ENCODE measurements at places on chromosomes 7 and 10. TPM values are rescaled to one million over a fixed set of nuclear protein-coding genes. Genes with fewer than 3 reads are reported as not detected.

DNA sequence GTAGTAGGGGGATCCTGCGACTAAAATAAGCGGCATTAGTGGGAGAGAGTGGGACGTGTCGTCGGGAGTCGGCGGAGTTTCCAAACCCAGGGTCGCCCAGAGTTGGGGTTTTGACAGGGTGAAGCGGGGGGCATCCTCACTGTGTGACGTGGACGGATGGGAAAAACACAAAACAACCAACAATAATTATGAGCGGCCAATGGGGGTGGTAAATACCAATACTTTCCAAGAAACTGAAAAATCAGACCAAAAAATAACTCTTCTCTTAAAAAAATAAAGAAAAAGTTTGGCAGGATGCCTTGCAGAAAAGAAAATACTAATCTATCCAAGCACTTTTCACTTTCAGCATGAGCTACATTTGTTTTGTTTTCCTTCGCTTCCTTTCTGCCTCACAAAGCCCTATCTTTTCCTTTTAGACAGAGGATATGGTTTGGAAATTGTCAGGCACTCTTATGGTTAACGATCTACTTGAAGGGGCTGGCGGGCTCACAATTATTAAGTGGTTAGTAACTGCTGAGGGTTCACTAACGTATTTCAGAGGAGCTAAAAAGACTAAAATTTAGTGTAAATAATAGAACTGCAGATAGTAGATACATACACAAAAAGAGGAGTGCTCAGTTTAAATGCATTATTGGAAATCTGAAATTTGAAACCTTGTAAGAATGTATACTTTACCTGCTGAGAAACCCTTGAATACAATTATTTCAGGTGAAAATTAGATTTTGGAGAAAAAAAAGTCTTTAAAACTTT, 802 bp upstream of the CDK6 start:
- no peaks in the 10 kb centered on the region for H3K36me3 ChIP-seq
- peak; percentile 65 for DNase-seq
- H3K27ac ChIP-seq = no peak overlapping the region
- no peaks in the 10 kb centered on the region for H3K4me1 ChIP-seq

DNA sequence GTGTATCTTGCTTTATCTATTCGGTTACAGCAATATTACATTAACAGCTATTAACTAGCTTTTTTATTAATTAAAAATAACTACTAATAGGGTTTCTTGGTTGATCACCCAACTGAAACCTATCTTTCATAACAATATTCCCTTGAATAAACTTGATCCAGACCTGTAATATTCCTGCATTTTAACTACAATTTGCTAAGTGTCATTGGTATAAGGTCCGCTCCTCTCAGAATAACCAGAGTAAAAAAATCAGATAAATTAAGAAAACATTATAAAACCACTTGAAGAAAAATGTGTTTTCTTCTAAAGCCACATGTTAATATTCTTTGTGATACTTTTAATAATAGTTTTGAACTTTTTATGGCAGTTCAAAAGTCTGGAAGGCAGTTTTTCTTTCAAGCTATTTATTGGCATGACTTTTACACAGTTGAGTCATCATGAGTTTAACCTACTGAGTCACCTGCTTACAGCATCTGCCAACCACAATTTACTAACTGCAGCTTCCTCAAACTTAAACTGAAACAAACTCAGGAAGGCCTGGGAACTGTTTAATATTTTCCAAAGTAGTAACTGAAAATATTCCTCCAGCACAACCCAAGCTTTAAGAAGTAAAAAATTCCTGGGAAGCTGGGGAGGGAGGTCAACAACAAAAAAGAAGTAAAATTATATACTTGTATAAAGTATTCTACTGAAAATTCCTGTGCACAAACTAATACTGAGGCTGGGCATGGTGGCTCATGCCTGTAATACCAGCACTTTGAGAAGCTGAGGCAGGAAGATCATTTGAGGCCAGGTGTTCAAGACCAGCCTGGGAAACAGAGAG, 103.2 kb downstream of the NRBF2 start:
- no peaks in the 10 kb centered on the region for H3K4me1 ChIP-seq
- no peaks in the 10 kb centered on the region for H3K36me3 ChIP-seq
- H3K27ac ChIP-seq = no peak overlapping the region
- no peak for DNase-seq

- no peaks in the 10 kb centered on the region for H3K27me3 ChIP-seq
- H3K27ac ChIP-seq = no peak overlapping the region
- no peaks in the 10 kb centered on the region for H3K4me1 ChIP-seq
- peak; percentile 73 for DNase-seq
These were observed 62.7 kb downstream of the CALML3 start for GRCh38 chr10:5587151-5588079.

GRCh38 chr7:138459413-138460175, 465 bp upstream of the TRIM24 start:
- no peaks in the 10 kb centered on the region for H3K27me3 ChIP-seq
- H3K36me3 ChIP-seq = no peaks in the 10 kb centered on the region
- no peak for DNase-seq

DNA sequence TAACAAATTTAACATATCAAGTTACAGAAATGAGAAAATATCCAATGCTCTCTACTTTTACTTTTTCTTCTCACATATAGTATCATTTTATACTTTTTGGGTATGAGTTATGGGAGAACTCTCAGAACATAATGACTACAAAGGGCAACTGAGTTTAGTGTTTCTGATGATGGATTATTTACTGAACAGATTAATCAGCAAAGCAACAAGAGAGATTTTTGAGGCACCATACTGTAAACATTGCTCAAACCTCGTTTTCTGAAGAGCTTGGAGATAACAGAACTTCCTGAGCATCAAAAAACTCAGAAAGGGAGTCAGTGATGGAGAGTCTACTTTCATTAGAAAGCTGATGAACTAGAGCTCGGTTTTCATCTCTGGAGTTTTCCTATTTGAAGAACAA, 84.8 kb upstream of the GSDME start:
- H3K27me3 ChIP-seq = no peaks in the 10 kb centered on the region
- H3K27ac ChIP-seq = no peak overlapping the region
- H3K4me1 ChIP-seq = no peaks in the 10 kb centered on the region

DNA sequence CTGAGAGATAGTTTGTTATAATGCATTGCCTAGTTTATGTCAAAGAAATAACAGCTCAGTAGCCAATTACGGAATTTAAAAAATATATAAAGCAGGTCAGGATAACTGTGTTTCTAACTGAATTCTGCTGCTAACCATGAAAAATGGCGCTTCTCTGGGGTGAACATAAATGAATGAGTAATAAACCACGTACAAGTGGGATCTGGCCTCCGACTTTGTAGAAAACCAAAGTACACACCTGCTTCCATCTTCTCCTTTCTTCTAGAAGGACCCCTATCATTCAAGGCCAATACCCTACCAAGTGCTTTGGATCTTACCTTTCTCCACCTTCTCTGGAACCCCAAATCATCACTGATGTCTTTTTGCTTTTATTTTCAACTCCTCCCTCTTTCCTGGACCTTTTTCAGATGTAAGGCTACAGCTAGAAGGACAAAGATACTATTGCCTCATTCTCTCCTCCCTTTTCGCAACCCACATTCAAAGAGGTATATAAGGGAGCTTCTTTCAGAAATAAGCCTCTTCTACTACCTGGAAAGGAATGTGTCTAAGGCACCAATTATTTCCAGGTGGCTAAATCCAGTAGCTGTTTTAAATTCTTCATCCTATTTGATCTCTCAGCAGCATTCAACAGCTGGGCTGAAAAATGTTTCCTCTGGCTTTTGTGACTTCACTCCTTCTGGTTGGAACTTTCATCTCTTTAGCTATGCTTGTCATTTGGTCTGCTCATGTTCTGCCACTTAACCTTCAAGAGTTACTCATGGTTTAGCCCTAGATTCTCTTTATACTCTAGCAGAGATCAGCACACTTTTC, 37.7 kb downstream of the NAMPT start:
- no peaks in the 10 kb centered on the region for H3K36me3 ChIP-seq
- H3K27ac ChIP-seq = no peak overlapping the region
- H3K27me3 ChIP-seq = no peaks in the 10 kb centered on the region
- no peak for DNase-seq
- H3K4me1 ChIP-seq = no peaks in the 10 kb centered on the region
- H3K4me3 ChIP-seq = no peak overlapping the region

DNA sequence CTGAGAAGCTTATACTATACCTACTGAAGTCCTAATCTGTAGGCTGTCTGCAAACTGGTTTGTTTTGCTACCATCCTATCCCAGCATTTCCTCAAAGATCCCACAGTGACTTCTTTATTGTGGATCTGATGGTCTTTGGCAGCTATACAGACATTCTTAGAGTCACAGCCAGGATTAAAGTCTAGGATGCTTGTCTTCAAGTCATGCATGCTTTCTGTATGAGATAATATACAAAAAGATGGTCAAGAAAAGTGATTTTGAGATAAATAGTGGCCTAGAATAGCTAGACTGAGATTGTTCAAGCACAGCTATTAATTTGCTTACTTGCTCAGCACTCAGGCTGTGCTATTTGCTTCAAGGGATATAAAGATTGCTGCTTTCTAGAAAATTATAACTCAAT, 454.4 kb downstream of the AUTS2 start:
- H3K27me3 ChIP-seq = no peaks in the 10 kb centered on the region
- no peak for DNase-seq
- no peak overlapping the region for H3K27ac ChIP-seq
- H3K36me3 ChIP-seq = no peaks in the 10 kb centered on the region

DNA sequence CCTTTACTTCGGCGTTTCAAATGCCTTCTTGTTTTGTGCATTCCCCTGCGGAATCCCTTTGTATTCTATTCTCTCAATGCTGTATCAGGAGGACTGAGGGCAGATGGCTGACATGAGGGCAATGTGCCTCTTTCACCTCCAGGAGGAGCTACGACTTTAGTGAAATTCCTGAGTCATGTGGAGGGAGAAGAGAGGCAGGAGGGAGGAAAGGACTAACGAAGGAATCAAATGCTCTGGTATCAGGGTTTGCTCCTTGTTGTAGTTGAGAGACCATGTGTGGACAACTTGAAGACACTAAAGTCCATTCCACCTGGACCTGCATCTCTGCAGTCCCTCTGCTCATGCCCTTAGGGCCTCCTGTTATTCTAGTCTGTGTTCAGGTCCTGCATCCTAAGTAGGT, 40.2 kb upstream of the PRSS58 start:
- no peak for DNase-seq
- no peak overlapping the region for H3K27ac ChIP-seq
- no peaks in the 10 kb centered on the region for H3K27me3 ChIP-seq
- H3K4me3 ChIP-seq = no peak overlapping the region
- no peaks in the 10 kb centered on the region for H3K36me3 ChIP-seq

- H3K27ac ChIP-seq = no peak overlapping the region
- DNase-seq = no peak
- no peaks in the 10 kb centered on the region for H3K27me3 ChIP-seq
- H3K36me3 ChIP-seq = no peaks in the 10 kb centered on the region
- no peaks in the 10 kb centered on the region for H3K4me1 ChIP-seq
These were observed 142.0 kb downstream of the CDH23 start for GRCh38 chr10:71538608-71539260.

- H3K36me3 ChIP-seq = no peaks in the 10 kb centered on the region
- no peaks in the 10 kb centered on the region for H3K27me3 ChIP-seq
- no peak overlapping the region for H3K27ac ChIP-seq
- no peaks in the 10 kb centered on the region for H3K4me1 ChIP-seq
- no peak for DNase-seq
These were observed 138.4 kb upstream of the IGFBP3 start for GRCh38 chr7:46059308-46060020.

DNA sequence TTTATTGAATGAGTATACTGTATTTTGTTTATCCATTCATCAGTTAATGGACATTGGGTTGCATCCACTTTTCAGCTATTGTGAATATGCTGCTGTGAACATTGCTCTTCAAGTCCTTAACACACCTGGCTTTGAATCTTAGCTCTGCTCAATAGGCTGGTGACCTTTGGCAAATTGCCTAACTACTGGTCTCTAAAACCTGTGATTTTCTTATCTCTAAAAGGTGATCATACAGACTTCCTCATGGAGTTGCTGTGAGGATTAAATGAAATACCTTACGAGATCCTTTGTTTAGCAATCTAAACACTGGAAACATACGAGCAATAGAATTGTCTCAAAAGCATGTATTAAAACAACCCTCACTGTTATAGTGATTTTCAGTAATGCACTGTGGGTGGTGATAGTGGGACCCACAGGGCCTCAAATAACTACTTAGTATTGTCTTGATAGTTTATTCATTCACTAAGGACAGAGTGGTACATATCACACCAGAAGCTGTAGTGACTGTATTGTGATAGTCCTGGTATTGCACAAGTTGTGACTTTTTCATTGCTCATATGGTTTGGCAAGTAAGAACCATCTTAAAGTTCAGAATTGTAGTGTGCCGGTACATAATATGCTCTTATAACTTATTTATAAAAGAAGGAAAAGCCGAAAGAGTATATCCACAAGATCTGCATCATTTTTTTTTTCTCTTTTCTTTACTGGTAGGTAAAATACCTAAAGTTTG, 257.6 kb downstream of the EXOC4 start:
- DNase-seq = no peak
- H3K27me3 ChIP-seq = no peaks in the 10 kb centered on the region
- H3K27ac ChIP-seq = no peak overlapping the region
- H3K36me3 ChIP-seq = no peaks in the 10 kb centered on the region
- H3K4me3 ChIP-seq = no peak overlapping the region
- no peaks in the 10 kb centered on the region for H3K4me1 ChIP-seq

DNA sequence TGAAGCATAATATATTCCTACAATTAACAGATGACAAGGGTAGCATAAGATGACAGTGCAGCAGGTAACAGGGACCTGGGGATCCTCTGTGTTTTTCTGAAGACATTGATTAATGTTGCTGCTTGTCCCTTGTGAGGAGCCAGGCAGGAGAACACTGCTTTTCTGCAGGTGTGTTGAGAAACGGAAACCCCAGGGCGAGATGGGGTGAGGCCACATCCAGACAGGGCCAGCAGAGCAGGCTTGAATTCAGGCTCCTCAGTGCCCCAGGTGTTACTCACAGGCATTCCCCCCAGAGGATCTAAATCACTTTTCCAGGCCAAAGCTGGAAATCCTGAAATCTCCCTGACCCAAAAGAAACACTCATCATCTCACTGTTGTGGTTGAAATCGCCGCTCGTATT, 105.3 kb downstream of the CCDC3 start:
- H3K27me3 ChIP-seq = no peaks in the 10 kb centered on the region
- H3K4me3 ChIP-seq = no peak overlapping the region
- no peak overlapping the region for H3K27ac ChIP-seq
- DNase-seq = no peak
- peaks cover 4% of the 10 kb centered on the region for H3K4me1 ChIP-seq
- H3K36me3 ChIP-seq = no peaks in the 10 kb centered on the region

DNA sequence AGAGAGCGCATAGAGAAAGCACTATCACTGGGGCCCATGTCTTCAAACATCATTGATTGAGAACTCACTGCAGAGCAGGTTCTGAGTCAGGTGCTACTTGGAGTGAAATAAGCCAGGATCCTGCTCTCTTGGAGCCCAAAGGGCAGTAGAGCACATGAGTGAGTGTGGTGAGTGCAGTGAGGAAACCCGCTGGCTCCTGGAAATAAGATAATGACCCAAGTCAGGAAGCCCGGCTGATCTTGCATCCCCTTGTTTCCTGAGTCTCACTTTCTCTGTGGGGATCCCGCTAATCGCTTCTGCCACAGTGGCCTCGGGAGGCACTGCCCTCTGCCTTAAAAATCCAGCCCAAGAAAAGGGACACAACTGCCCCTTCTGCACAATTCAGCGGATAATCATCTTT, 7.1 kb upstream of the FAM107B start:
- H3K27me3 ChIP-seq = no peaks in the 10 kb centered on the region
- H3K36me3 ChIP-seq = no peaks in the 10 kb centered on the region
- no peak for DNase-seq
- H3K4me1 ChIP-seq = no peaks in the 10 kb centered on the region
- no peak overlapping the region for H3K4me3 ChIP-seq

The SMKR1 gene
- not detected for total RNA-seq

The PAPSS2 gene
- 42.9 TPM for total RNA-seq

The HOXA6 gene
- total RNA-seq = 6.3 TPM

The STAG3 gene
- total RNA-seq = 0.96 TPM

The AKR1C1 gene
- 79.0 TPM for total RNA-seq

Measured in aorta (tissue), 5 donors.